ENCODE measurements at places on chromosomes 7 and 10.

- no peak for DNase-seq
Observed at GRCh38 chr7:72292794-72293193, 119.3 kb downstream of the CALN1 start.

- DNase-seq, result no peak
Observed at GRCh38 chr10:48890888-48891850, 48.5 kb downstream of the LRRC18 start.

- DNase-seq, result peak; percentile 21
Observed at GRCh38 chr10:19817231-19817933, 1.1 kb downstream of the PLXDC2 start.

DNA sequence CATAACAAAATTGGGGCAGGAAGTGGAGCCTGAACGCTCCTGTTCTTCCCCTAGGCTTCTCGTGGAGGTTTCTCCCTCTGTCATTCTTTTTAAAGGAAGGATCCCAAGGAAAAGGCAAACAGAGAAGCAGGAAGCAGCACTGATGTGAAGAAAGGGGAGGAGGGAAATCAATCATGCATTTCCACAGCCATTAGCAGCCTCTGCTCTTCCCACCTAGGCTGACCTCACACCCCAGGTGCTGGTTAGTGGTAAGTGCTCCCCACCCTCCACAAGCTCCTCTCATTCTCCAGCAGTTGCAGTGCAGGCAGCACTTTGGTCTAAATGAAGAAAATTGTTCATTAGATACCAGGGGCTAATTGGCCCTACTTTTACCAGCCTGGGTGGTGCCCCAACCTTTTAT is 2.6 kb downstream of the CRHR2 start:
- DNase-seq, result no peak

DNA sequence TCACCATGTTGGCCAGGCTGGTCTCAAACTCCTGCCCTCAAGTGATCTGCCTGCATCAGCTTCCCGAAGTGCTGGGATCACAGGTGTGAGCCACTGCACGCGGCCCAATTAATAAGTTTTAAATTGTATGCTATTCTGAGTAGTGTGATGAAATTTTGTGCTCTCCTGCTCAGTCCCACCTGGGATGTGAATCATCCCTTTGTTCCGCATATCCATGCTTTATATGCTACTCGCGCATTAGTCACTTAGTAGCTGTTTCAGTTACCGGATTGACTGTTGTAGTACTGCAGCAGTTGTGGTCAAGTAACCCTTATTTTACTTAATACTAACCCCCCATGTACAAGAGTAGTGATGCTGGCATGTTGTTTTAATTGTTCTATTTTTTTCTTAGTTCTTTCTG is 47.3 kb upstream of the OIT3 start:
- peak; percentile 87 for DNase-seq

DNA sequence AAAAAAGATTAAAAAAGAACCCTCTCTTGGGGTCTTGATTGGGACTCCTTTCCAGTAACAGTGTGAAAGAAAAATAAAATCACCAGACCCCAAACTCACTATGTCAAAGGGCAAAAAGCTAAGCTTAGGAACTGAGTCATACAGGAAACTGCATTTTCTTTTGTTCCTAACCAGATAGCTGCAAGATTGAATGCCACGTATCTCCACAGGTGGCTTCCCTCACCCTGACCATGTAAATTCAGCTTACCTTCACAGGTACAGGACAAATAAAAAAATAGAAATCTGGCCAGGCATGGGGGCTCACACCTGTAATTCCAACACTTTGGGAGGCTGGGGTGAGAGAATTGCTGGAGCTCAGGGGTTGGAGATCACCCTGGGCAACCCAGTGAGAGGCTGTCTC is 32.5 kb upstream of the EIF4H start:
- peak; percentile 56 for DNase-seq

DNA sequence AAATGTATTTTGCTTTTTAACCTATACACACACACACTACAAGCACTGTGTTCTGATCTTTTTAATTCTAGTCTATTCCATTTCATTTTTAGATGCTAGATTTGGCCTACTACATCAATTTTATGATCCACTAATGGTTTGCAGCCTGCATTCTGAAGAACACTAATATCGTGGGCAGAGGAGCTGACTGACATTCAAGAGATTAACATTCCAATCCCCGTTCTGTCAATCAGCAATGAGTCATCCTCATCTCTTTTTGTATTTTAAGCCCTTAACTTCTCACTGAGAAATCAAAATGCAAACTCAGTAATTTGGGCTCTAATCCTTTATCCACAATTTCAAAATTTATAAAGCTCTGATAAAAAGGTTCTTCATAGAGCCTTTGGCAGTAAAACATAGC is 47.1 kb upstream of the GAD2 start:
- no peak for DNase-seq

- DNase-seq, result no peak
Observed at GRCh38 chr7:4707217-4707741, 25.2 kb downstream of the FOXK1 start.

- peak; percentile 6 for DNase-seq
Observed at GRCh38 chr7:108973075-108973474, 403.4 kb downstream of the DNAJB9 start.

- DNase-seq, result peak; percentile 87
Observed at GRCh38 chr10:35447693-35448407, 111.5 kb downstream of the CCNY start.

DNA sequence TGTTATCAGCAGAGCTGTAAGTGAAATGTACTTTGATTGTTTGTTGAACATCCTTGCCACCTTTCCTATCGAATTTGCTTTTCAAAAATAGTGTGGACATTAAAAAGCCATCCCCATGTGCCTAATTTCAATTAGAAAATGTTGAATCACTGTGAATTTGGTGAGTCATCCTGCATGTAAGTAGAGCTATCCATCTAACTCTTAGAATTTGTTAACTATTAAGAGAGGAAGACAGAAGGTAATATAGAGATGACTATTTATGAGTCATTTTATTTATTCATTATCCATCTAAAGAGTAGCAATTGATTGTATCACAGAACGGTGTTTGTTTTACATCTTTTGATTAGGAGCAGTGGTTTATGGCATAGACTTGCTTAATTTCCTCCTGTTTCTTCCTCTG is 154.7 kb downstream of the MGMT start:
- DNase-seq, result no peak

- peak; percentile 99 for DNase-seq
Observed at GRCh38 chr10:22816298-22816653, 101.9 kb upstream of the PIP4K2A start.

GRCh38 chr7:103870664-103871063 is 118.8 kb downstream of the RELN start:
- DNase-seq, result no peak

DNA sequence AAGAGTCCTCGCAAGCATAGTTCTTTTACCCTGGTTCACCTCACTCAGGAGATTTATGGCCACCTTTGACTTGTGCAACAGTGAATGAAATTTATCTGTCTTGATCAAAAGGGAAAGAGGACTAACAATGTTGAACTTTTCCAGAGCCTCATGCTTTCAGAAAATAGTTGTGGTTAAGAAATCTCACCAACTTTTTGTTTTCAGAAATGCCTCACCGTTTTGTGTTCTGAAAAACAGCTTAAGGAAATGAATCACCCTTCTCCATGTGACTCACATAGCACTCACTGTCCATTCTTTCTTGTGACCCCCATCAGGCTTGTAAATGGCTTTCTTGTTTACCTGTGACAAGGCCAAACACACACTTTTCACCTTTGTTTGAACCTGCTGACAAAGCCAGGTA is 148.6 kb upstream of the FAM3C start:
- peak; percentile 99 for DNase-seq

- DNase-seq, result no peak
Observed at GRCh38 chr7:115868369-115868768, 162.2 kb downstream of the TFEC start.

GRCh38 chr10:14753441-14753840 is 21.3 kb downstream of the FAM107B start:
- no peak for DNase-seq

GRCh38 chr10:52353960-52354394 is 39.9 kb downstream of the DKK1 start:
- DNase-seq, result no peak

GRCh38 chr10:125200396-125200795 is 40.0 kb upstream of the CTBP2 start:
- DNase-seq, result no peak

GRCh38 chr7:120874016-120874415 is 16.1 kb upstream of the TSPAN12 start:
- DNase-seq, result no peak

- DNase-seq, result peak; percentile 40
Observed at GRCh38 chr7:118330388-118330787, 105.9 kb downstream of the ANKRD7 start.

- no peak for DNase-seq
Observed at GRCh38 chr10:101645659-101646058, 49.3 kb downstream of the FBXW4 start.

DNA sequence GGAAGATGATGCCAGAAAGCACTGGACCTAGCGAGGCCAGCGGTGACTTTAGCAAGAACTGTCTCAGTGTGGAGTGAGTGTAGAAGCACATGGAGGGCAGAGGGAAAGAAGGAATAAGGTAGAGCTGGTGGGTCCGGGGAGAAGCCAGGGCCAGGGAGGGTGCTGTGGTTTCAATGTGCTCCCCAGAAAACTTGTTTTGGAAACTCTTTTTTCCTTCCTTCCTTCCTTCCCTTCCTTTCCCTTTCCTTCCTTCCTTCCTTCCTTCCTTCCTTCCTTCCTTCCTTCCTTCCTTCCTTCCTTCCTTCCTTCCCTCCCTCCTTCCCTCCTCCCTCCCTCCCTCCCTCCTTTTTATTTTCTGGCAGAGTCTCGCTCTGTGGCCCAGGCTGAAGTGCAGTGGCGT is 5.5 kb upstream of the RARRES2 start:
- no peak for DNase-seq

Measured in A172 (cell line).